Activated CD4-positive, alpha-beta T cell treated with anti-CD3 and anti-CD28 coated beads, Interleukin-2, amount 10 ng/mL, durations not matched to agents 7 days and 5 days (primary cell): ENCODE measurements at places on chromosomes 3 and 15.

DNA sequence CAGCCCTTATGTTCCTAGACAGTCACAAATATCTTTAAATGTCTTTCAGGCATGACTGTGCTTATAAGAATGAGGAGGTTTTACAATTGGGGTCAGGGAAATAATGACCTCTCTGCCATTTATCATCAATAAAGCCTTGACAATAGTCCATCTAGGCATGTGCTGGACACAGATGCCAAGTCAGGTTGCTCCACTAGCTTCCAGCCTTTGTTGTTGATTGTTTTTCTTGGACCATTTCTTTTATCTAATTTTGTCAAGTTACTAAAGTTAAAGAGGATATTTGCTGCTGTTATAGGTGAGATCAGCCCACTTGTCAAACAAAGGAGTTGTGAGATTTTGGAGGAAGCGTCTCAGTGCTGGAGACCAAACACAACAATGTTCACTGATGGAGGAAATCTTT, 628.0 kb downstream of the ROBO2 start:
- no peak for DNase-seq
- H3K36me3 ChIP-seq = no peaks in the 10 kb centered on the region
- no peaks in the 10 kb centered on the region for H3K4me1 ChIP-seq
- H3K4me3 ChIP-seq = no peak overlapping the region
- H3K27ac ChIP-seq = no peak overlapping the region
- H3K27me3 ChIP-seq = no peaks in the 10 kb centered on the region

DNA sequence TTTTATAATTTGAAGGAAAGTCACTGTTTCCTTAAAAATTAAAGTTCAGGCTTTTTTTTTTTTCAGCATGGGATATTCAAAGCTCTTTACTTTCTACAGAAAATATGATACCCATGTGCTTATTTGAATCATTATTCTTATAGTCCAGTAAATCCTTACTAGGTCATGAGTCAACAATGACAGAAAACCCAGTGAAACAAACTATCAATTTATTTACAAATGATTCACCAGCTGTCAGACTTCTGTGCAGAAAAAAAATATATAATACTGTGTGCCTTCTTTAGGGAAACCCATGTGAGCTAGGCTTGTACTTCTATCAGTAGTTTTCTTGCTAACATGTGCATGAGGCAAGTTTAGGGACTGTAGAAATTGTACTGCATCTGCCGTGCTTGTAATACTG, 1.2 kb downstream of the ACP3 start:
- H3K36me3 ChIP-seq = no peaks in the 10 kb centered on the region
- peaks cover 7% of the 10 kb centered on the region for H3K27me3 ChIP-seq
- no peak for DNase-seq
- no peak overlapping the region for H3K27ac ChIP-seq
- no peak overlapping the region for H3K4me3 ChIP-seq
- peaks cover 2% of the 10 kb centered on the region for H3K4me1 ChIP-seq

GRCh38 chr3:42670051-42670576, 15.2 kb upstream of the KLHL40 start:
- peaks cover 8% of the 10 kb centered on the region for H3K27me3 ChIP-seq
- no peaks in the 10 kb centered on the region for H3K36me3 ChIP-seq
- no peak overlapping the region for H3K4me3 ChIP-seq
- no peak overlapping the region for H3K27ac ChIP-seq

DNA sequence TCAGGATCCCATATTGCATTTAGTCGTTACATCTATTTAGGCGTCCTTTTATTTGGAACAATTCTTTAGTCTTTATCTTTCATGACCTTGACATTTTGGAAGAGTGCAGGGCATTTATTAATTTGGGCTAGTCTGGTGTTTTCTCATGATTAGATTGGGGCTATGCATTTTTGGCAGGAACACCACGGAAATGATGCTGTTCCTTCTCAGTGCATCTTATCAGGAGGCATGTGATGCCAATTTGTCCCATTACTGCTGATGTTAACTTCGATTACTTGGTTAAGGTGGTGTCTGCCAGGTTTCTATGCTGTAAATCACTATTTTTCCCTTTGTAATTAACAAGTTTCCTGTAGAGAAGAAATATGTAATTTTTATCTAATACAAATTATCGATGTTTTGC, 18.1 kb upstream of the VWA5B2 start:
- H3K27ac ChIP-seq = no peak overlapping the region
- no peaks in the 10 kb centered on the region for H3K36me3 ChIP-seq
- H3K4me3 ChIP-seq = no peak overlapping the region

DNA sequence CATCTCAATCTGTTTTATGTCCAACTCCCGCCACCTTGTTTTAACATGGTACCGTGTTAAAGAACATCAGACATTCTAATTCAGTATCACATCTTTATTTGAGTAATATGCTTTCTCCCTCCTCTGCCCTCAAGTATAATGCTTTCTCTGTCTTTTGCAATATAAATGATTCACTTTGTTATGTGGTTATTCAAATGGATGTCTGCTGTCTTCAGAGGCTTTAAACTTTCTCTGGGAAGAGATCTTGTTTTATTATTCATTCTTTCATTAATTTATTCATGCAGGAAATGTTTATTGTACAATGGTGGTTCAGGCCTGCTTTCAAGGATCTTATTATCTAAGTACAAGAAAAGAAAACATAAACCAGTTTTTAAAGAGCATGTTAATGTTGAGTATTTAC, 57.1 kb downstream of the RAP2B start:
- peaks cover 21% of the 10 kb centered on the region for H3K36me3 ChIP-seq
- no peak overlapping the region for H3K4me3 ChIP-seq
- peaks cover 66% of the 10 kb centered on the region for H3K4me1 ChIP-seq
- peak overlapping the region; percentile 63 for H3K27ac ChIP-seq
- no peak for DNase-seq
- H3K27me3 ChIP-seq = no peaks in the 10 kb centered on the region

- no peak for DNase-seq
- no peaks in the 10 kb centered on the region for H3K27me3 ChIP-seq
- H3K4me1 ChIP-seq = no peaks in the 10 kb centered on the region
Measured at GRCh38 chr3:136334209-136334608, 84.1 kb downstream of the PCCB start.

GRCh38 chr3:106811376-106811775, 565.9 kb upstream of the CCDC54 start:
- no peak overlapping the region for H3K4me3 ChIP-seq
- DNase-seq = no peak
- no peaks in the 10 kb centered on the region for H3K36me3 ChIP-seq
- no peaks in the 10 kb centered on the region for H3K4me1 ChIP-seq
- no peak overlapping the region for H3K27ac ChIP-seq

- H3K36me3 ChIP-seq = no peaks in the 10 kb centered on the region
- H3K4me3 ChIP-seq = no peak overlapping the region
- no peaks in the 10 kb centered on the region for H3K4me1 ChIP-seq
Measured at GRCh38 chr3:197354568-197355001, 56.2 kb upstream of the DLG1 start.

DNA sequence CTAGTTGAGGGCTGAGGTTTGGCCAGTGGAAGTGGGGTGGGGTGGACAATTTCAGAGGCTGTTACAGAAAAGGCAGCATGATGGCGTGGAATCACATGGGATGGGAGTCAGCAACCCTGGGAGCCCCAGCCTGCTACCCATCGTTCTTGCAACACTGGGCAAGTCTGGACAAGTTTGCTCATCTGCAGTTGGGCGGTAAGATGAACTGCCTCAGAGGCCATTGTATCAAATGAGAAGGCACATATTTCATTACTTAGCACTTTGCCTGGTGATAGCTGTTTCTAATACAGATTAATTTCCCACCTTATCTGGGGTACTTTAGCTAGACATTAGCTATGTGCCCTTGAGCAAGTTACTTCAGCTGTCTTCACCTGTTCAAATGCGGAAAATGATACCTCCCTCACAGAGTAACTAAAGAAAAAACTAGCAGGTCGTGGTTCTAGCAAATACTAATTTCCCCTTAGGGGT, 248.9 kb downstream of the THSD4 start:
- H3K4me3 ChIP-seq = no peak overlapping the region
- H3K27me3 ChIP-seq = no peaks in the 10 kb centered on the region
- no peak for DNase-seq
- no peaks in the 10 kb centered on the region for H3K4me1 ChIP-seq
